ENCODE measurements at places on chromosomes 13 and 19.

GRCh38 chr13:31227063-31227462, 27.3 kb downstream of the B3GLCT start:
- no peak for DNase-seq

DNA sequence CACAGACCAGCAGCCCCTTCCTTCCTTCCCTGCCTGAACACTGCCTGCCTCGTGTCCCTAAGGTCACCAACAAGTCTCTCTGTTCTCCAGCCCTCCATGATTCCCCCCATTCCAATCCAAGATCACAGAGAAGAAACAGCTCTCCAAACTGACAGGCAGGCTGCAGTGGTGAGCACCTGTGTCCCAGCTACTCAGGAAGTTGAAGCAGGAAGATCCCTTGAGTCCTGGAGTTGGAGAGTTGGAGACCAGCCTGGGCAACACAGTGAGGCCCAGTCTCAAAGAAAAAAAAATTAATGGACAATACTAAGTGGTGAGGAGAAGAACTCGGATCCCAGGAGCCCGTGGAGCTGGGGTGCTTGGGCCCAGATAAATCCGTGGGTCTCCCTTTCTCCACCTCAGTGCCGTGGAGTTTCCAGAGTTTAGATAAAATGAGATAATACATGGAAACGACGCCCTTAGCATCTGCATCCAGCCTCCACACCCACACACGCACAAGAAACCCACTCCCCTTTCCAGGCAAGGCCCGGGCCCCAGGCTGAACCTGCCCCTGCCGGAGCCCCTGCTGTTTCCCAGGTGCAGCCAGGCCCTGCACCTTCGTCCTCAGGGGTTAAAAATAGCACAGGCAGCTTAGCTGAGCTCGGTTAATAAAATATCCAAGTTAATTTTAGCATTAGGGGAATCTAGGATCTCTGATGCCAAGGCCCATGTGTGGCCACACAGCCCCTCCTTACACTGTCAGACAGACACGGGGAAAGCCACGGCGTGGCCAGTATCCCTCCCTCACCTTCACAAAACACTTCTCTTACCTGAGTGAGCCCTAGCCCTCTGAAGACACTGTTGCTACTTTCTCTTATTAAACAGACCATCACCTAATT, 4.7 kb downstream of the RASA3 start:
- DNase-seq = no peak

GRCh38 chr19:4149518-4150288, 3.7 kb upstream of the CREB3L3 start:
- no peak for DNase-seq

GRCh38 chr19:21022996-21023395, 2.5 kb downstream of the ZNF430 start:
- peak; percentile 14 for DNase-seq

GRCh38 chr13:74816737-74817136, 665.2 kb downstream of the TBC1D4 start:
- DNase-seq = no peak

Data from HFF-Myc (cell line).